Endothelial cell of coronary artery (primary cell): ENCODE measurements at places on chromosomes 7 and 10. TPM values are rescaled to one million over a fixed set of nuclear protein-coding genes. Genes with fewer than 3 reads are reported as not detected.

NACAD gene
- 0.18 and 1.0 TPM in 2 replicates for total RNA-seq

VIPR2 gene
- not detected in 2 replicates for total RNA-seq

CREB5 gene
- 1.7 and 3.5 TPM in 2 replicates for total RNA-seq

GSTO2 gene
- 0.18 and 0.66 TPM in 2 replicates for total RNA-seq

CALML5 gene
- total RNA-seq: not detected in 2 replicates

ADARB2 gene
- total RNA-seq: 0.18 TPM in 1 of 2 replicates, not detected in the other

SAP25 gene
- total RNA-seq: not detected in 2 replicates

NEURL1 gene
- under 0.01 and 0.09 TPM in 2 replicates for total RNA-seq
